ENCODE measurements at places on chromosomes 1 and 21. TPM values are rescaled to one million over a fixed set of nuclear protein-coding genes. Genes with fewer than 3 reads are reported as not detected.

DNA sequence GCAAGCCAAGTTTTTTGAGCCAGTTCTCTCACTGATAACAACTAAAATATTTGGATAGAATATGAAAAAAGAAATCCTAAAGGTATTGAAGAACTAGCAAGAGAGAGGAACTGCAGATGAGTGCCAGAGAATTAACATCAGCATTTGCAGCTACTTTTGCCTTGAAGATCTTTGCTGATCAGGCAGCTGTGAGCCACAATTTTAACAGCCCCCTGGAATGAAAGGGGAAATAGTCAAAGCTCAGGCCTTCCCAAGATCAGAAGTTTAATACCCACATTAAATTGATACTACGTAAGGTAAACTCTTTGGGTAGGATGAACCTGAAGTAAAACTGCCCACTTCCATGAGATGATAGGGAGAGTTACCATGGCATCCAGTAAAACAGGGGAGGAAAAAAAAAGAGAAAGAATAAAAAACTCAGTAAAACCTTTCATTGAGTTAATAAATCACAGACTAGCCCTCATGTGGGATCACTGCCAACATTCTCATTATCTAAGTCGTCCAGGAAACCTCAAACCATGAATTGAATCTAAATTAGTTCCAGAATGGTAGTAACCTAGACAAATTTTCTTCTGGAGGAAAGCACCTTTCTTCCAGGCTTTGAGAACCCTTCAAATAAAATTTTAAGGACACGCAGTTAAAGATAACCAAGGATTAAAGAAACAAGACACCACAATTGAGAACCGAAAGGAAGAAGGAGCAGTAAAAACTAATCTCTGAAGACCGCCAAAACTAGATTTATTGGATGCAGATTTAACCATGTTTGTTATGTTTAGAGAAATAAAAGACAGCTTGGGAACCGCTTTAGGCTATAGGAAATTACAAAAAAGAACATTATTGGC is 28.3 kb downstream of the SCP2 start:
- no peak for DNase-seq
- peaks cover 55% of the 10 kb centered on the region for H3K36me3 ChIP-seq
- no peak overlapping the region for H3K4me3 ChIP-seq
- H3K27ac ChIP-seq, result peak overlapping the region; percentile 11

DNA sequence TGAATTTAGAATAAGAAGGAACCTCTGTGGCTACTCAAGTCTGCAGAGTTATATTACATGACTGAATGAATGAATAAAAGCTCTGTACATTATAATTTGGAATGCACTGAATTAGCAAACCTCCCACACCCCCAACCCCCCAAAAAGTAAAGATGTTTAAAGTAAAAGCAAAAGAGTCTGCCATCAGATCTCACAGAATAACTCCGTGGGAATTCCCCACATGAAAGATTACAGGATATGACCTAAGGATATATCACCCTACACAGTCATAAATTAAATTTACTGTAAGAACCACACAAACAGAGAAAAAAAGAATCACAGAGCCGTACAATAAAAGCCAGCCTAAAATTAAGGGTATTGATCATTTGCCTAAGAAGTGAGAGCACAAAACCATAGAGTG is 587.3 kb downstream of the PTPRC start:
- peak overlapping the region; percentile 9 for H3K4me3 ChIP-seq
- peaks cover 10% of the 10 kb centered on the region for H3K4me1 ChIP-seq
- H3K27me3 ChIP-seq, result peaks cover 1% of the 10 kb centered on the region
- H3K36me3 ChIP-seq, result no peaks in the 10 kb centered on the region

DNA sequence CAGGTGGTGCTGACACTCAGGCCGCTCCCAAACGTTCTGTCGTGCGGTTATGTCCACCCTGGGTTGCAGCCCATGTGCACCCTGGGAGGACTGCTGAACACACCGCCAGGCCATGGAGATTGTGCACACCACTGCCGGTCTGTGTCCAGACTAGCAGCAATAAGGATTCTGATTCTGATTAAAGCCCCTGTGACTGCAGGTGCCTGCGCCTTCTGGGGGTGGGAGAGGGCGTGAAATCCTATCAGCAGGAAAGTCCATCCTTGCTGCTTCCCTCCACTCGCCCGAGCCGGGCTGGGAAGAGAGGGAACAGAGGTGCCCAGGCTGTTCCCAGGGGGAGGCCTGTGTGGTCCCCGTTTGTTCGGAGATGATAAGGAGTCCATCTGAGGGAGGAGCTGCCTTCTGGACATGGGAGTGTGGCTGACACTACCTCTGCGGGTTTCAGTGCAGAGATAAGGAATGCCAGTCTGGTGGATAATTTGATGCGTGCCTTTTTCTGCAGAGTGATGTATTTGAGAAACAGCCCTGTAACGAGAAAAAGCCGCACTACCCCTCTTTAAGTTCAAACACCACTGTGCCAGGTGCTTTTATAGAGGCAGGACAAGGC is 41.2 kb downstream of the BACE2 start:
- no peak for DNase-seq
- H3K4me1 ChIP-seq, result no peaks in the 10 kb centered on the region
- H3K27me3 ChIP-seq, result peaks cover 14% of the 10 kb centered on the region
- H3K4me3 ChIP-seq, result no peak overlapping the region

DNA sequence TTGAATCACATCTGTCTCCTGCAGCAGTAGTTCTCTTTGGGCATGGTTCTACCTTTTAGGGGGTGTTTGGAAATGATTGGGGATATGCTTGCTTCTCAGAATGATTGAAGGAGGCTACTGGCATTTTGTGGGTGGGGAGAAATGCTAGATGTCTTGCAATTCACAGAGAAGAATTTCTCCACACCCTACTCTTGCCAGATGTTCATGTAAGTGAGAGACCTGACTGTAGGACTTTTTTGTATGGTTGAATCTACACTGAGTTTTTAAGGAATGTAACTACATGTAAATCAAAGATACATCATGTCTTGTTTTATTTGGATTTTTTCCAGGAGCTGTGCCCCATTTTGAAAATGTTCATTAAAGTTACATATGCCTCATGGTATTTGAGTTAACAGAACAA is 311.9 kb downstream of the PRDM2 start:
- H3K27me3 ChIP-seq, result peaks cover 37% of the 10 kb centered on the region
- no peak overlapping the region for H3K4me3 ChIP-seq
- no peak overlapping the region for H3K27ac ChIP-seq

GRCh38 chr1:228799924-228800323 is 64.6 kb downstream of the RHOU start:
- no peak overlapping the region for H3K4me3 ChIP-seq
- H3K27ac ChIP-seq, result no peak overlapping the region
- H3K4me1 ChIP-seq, result peaks cover 18% of the 10 kb centered on the region

DNA sequence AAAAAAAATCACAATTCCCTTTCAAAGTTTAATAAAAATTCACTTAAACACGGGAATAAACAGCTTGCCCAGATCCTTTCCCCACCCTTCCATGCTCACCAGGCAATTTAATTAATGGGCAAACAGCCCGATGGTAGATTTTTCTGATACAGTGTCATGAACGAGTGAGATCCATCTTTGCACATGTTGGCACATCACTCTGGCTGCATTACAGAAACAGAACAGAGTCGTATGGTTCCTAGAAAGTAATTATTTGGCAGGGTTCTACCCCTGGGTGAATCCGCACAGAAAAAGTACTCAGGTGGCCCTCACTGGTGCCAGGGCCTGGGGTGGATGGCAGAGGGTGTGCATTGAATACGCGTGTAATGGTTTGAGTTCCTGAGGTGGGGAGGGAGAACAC is 24.6 kb upstream of the OVAAL start:
- no peak overlapping the region for H3K27ac ChIP-seq
- DNase-seq, result no peak
- H3K4me1 ChIP-seq, result peaks cover 6% of the 10 kb centered on the region
- no peaks in the 10 kb centered on the region for H3K27me3 ChIP-seq
- no peak overlapping the region for H3K4me3 ChIP-seq

DNA sequence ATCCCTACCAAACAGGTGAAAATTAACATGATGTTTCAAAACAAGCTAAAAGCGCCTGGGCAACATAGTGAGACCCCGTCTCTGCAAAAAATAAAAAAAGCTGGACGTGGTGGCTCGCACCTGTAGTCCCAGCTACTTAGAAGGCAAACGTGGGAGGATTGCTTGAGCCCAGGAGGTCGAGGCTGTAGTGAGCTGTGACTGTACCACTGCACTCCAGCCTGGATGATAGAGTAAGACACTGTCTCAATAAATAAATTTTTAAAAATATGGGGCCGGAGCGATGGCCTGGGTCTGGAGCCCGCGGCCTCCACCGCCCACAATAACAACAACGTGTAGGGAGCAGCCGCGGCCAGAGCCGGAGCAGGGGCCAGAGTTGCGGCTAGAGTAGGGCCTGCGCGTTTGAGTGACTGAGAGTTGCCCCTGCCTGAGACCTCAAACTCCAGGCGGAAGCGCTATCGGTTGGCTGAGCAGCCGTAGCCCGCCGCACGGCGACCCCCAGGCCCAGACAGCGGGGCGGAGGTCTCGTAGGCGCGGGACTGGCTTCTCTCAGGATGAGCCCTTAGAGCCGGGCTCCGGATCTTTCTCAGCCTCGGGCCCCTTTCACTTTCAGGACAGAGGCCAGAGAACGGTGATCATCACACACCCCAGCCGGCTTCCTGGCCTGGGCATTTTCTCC is 41.4 kb downstream of the ZMYM1 start:
- no peak overlapping the region for H3K27ac ChIP-seq
- H3K36me3 ChIP-seq, result peaks cover 5% of the 10 kb centered on the region
- no peak overlapping the region for H3K4me3 ChIP-seq
- H3K4me1 ChIP-seq, result peaks cover 8% of the 10 kb centered on the region
- DNase-seq, result no peak

DNA sequence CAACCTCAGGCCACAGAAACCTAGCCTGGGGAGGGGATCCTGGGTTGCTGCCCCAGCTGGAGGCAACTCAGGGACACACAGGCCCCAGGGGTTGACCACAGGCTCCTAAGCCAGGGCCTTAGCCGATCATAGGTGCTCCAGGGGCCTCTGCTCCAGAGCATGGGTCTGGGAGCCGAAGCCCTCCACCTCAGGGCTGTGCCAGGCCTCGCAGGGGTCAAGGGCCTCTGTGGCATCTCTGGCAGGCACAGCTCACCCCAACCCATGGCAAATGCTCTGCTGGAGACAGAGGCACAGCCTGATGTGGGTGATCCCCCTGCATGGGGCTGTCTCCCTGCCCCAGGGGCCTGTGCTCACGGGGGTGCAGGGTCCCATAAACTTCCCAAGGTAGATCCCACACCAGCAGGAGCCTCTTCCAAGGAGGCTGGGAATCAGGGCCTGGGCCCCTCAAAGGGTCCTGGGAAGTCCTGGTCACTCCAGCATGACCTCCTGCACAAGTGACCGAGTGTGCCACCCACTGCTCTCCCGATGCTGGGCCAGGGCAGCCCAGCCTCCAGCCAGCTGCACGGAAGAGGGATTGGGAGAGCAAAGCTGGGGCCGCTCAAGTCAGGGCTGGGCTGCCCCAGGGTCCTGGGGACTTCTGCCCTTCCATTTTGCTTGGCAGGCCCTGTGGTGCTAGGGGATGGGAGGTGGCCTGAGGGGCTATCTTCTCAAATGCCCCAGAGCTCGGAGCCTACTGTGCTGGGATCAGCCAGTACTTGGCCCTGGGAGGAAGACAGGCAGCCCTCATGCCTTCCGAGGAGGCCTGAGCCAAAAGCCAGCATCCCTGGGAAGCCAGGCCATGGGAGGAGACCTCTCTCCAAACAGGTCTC is 22.2 kb upstream of the PRSS38 start:
- H3K27ac ChIP-seq, result no peak overlapping the region
- H3K4me3 ChIP-seq, result no peak overlapping the region
- no peak for DNase-seq
- no peaks in the 10 kb centered on the region for H3K36me3 ChIP-seq
- H3K4me1 ChIP-seq, result peaks cover 13% of the 10 kb centered on the region
- H3K27me3 ChIP-seq, result peaks cover 7% of the 10 kb centered on the region

- peaks cover 14% of the 10 kb centered on the region for H3K4me1 ChIP-seq
- H3K36me3 ChIP-seq, result no peaks in the 10 kb centered on the region
- no peak for DNase-seq
- no peak overlapping the region for H3K27ac ChIP-seq
- peaks cover 26% of the 10 kb centered on the region for H3K27me3 ChIP-seq
- no peak overlapping the region for H3K4me3 ChIP-seq
Measured at GRCh38 chr1:158200527-158200926, 19.8 kb downstream of the CD1D start.

- no peaks in the 10 kb centered on the region for H3K27me3 ChIP-seq
- H3K4me3 ChIP-seq, result peak overlapping the region; percentile 69
- peaks cover 6% of the 10 kb centered on the region for H3K36me3 ChIP-seq
- H3K27ac ChIP-seq, result peak overlapping the region; percentile 100
- H3K4me1 ChIP-seq, result peaks cover 83% of the 10 kb centered on the region
Measured at GRCh38 chr1:24911651-24912155, 18.4 kb downstream of the RUNX3 start.

DNA sequence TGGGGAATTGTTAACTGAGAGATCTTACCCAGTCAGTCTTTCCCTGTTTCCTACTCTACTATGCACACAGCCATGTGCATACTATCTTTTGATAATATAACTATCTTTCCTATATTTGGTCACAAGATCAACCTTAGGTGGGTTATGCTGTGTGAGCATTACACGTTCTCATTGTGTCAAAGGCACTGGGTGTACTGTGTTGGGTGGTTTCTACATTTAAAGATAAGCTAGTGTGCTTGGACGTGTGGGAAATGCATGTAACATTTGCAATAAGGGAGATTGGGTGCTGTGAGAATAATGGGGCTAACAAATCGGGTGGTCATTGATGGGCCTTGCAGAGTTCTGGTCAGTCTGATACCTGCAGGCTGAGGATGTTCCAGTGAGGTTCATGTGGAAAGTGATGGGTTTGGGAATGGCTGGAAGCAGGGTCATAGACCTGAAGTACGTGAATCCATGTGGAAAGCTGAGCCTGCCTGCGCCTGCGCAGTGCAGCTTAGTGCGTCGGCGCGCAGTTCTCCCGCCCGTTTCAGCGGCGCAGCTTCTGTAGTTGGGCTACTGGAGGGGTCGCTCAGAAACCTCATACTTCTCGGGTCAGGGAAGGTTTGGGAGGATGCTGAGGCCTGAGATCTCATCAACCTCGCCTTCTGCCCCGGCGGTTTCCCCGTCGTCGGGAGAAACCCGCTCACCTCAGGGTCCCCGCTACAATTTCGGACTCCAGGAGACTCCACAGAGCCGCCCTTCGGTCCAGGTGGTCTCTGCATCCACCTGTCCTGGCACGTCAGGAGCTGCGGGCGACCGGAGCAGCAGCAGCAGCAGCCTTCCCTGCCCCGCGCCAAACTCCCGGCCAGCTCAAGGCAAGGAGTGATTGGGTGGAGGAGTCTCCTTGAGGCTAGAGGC is at the start of gene MSH4:
TSS of gene MSH4 (plus strand) at position 507 of the 897 bp plus-strand sequence. CDS start at position 611, 104 bp downstream.
- no peak for DNase-seq
- H3K27ac ChIP-seq, result peak within 1 kb of the TSS; percentile 36

GRCh38 chr1:170735366-170736263 is 71.7 kb downstream of the PRRX1 start:
- no peak overlapping the region for H3K27ac ChIP-seq
- H3K4me1 ChIP-seq, result no peaks in the 10 kb centered on the region
- no peak for DNase-seq
- no peak overlapping the region for H3K4me3 ChIP-seq
- H3K27me3 ChIP-seq, result peaks cover 29% of the 10 kb centered on the region

GRCh38 chr1:165576536-165576935 is 32.7 kb downstream of the LRRC52 start:
- H3K4me3 ChIP-seq, result no peak overlapping the region
- no peak for DNase-seq
- no peaks in the 10 kb centered on the region for H3K4me1 ChIP-seq
- no peaks in the 10 kb centered on the region for H3K36me3 ChIP-seq
- H3K27me3 ChIP-seq, result peaks cover 2% of the 10 kb centered on the region
- no peak overlapping the region for H3K27ac ChIP-seq

The NBPF20 gene
- 0.12 TPM for polyA plus RNA-seq

The SMPDL3B gene
- polyA plus RNA-seq, result not detected

The EEIG2 gene
- polyA plus RNA-seq, result 0.48 TPM

The NEXN gene
- polyA plus RNA-seq, result 1.7 TPM

The OLFML3 gene
- polyA plus RNA-seq, result not detected

The DPYD gene
- polyA plus RNA-seq, result 36.4 TPM

All from naive thymus-derived CD8-positive, alpha-beta T cell (primary cell).